ENCODE measurements at places on chromosomes 6 and 20. TPM values are rescaled to one million over a fixed set of nuclear protein-coding genes. Genes with fewer than 3 reads are reported as not detected.

DNA sequence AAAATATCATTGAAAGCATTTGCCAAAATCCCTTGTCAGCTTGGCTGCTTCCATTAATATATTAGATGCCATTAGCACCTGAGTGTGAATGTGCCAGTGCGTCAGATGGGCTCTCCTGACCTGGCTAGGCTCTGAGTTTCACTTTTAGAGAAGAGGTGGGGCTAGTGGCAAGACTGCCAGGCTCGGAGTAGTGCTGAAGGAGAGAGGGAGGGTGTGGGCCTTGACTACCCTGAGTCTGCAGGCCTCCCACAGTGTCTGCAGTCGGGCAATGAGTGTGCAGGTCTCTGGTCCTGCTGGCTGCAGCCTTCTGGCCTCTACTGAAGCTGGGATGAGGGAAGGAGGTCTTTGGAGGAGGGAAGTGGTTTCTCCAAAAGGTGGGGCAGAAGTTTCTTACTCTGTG is 34.6 kb upstream of the PNPLA1 start:
- DNase-seq = no peak

DNA sequence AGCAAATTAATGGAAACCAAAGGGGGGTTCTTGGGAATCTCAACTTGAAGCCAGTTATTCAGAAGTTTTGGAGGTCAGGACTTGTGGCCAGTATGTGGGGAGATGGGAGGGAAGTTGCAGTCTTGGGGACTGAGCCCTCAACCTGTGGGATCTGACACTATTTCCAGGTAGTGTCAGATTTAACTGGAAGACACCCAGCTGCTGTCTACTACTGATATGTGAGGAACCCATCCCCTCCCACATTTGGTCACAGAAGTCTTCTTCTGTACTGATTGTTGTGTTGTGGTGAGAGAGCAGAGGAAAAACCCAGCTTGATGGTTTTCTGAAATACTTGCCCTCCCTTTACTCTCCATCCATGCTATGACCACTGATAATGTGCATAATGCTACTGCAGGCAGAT is 134.0 kb downstream of the QRSL1 start:
- DNase-seq = no peak

DNA sequence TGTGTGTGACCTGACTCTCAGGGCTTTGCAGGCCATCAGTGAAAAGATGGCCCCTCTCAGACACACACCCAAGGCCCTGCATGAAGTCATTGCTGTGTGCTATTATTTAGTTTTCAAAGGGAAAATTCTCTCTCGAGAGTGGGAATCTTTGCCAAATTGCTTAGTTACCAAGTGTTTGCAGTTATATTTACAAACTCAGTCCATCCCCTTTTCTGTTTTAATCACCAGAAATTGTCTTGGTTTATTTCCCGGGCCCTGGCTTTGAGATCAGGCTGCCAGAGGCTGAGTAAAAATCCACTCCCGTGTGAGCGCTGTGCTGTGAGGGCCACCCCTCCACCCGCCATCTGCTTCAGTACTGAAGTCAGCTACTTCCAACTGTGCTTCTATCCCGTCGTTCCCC is 163.1 kb downstream of the SOD2 start:
- no peak for DNase-seq

DNA sequence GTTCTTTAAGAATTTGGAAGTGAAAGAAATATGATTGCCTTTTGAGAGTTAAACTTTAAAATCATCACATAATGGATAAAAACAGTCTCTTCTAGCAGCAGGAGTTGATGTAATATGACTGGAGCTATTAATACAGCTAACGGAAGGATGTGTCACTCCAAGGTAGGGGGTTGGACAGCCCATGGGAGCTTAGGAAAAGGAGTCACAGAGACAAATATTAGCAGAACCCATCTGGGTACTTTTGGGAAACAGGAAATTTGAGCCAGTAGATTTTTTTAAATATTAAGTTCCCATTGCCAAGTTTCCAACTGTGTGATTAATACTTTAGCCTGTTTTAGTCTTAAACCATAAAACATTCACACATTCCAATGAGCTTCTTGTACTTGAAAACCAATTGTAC is 164.7 kb upstream of the RIMS1 start:
- no peak for DNase-seq

DNA sequence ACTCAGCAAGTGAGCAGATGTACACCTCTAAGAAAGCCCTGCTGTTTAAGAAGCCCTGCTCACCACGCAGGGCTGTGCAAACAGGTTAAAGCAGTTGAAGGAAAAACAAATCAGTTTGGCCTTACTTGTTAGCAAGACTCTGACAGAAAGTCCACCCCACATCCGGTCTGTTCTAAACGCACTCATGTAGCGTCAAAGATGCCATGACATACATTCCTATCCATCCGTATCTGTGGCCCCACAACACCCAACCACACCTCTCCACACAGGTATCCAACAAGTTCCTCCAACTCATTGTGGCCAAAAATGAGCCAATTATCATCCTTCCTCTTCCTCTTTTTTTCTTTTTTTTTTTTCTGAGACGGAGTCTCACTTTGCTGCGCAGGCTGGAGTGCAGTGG is 22.8 kb upstream of the RAB22A start:
- no peak for DNase-seq

- DNase-seq = no peak
Observed at GRCh38 chr20:44400970-44401769, 45.7 kb downstream of the HNF4A start.

- DNase-seq = no peak
Observed at GRCh38 chr6:2007165-2007564, 238.2 kb downstream of the GMDS start.

DNA sequence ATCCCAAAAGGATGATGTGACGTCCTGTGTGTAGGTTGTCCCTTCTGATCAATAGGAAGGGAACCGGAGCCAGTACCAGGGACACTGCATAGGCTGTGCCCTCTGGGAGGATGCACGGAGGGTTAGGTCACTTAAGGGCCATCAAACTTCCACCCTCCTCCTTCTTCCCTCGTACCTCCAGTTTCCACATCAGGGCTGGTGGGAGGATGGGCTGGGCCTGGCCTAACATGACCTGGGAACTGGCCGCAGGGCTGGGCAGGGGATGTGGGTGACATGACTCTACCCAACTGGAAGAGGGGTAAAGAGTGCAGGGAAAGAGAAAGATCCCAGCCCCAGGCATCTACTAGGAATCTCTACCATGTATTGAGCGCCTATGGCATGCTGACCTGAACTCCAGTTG is 46.2 kb upstream of the MDGA1 start:
- DNase-seq = no peak

- DNase-seq = no peak
Observed at GRCh38 chr20:19749618-19750071, 8.4 kb upstream of the RIN2 start.

Gene BPIFB4
- not detected for total RNA-seq

Gene FBXO5
- total RNA-seq = 5.1 TPM

Gene OXT
- not detected for total RNA-seq

Gene ELOVL4
- 1.2 TPM for total RNA-seq

Gene DCBLD1
- 13.6 TPM for total RNA-seq

Gene SLC13A3
- total RNA-seq = 21.0 TPM

Gene SIRPD
- not detected for total RNA-seq

Gene VSX1
- not detected for total RNA-seq

Gene ZC3H12D
- 1.6 TPM for total RNA-seq

Gene TAGAP
- 8.0 TPM for total RNA-seq

Gene CCN5
- total RNA-seq = 147 TPM
